Adrenal gland (tissue), 19 donors: ENCODE measurements at places on chromosomes 6 and 20. TPM values are rescaled to one million over a fixed set of nuclear protein-coding genes. Genes with fewer than 3 reads are reported as not detected.

The PPIL6 gene
- total RNA-seq: 0.79 TPM

The SLC17A3 gene
- total RNA-seq: 0.77 TPM

DNA sequence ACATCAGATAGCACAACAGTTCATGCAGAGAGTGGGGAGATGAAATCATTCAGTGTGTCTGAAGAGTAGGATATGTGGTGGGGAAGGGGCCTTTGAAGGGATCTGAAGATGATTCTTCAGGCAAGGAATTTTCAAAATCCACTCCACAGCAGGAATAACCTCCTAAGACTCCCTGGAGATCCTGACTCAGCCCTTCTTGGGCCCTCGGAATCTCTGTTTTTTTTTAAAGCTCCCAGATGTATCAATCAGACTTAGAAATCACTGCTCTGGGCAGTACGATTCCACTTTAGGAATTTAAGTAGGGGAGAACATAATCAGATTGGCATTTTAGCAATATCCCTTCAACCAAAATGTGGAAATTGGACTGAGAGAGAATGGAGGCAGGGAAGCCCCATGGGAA lies 55.5 kb downstream of the RIOK1 start:
- no peak for DNase-seq

DNA sequence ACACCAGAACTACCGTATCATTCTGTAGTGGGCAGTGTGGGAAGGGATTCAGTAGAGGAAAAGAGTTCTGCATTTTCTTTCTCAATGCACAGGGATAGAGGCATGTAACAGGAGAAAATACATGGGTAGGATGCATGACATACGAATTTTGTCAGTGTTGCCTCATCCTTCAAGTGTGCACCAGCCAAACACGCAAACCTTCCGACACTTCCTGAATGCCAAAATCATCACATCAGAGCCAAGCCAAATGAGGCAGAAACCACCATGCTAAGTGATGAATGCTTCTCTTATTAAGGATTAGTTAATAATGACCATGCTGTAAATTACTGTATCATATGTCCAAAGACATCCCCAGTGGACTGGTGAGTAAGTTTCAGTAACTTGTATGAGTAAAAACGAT lies 27.3 kb downstream of the RAMACL start:
- no peak for DNase-seq

- no peak for DNase-seq
These were observed 822.7 kb downstream of the GRIK2 start for GRCh38 chr6:102216232-102216631.

DNA sequence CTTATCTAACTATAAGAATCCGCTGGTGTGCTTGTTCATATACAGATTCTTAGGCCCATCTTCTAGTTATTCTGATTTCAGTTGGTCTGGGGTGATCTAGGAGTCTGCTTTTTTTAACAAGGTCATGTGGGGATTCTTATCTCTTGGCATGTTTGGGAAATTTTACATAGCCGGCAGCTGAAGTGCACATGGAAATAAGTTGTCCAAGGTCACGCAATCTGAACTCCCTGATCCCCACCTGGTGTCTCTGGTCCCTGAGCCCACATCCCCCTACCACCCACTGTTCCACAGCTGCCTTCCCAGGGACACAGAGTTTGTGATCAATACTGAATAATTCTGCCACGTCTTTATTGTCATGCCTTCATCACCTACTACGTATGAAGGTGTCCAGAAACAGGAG lies 90.8 kb downstream of the SSR1 start:
- DNase-seq: peak; percentile 48

The STX11 gene
- total RNA-seq: 14.7 TPM

DNA sequence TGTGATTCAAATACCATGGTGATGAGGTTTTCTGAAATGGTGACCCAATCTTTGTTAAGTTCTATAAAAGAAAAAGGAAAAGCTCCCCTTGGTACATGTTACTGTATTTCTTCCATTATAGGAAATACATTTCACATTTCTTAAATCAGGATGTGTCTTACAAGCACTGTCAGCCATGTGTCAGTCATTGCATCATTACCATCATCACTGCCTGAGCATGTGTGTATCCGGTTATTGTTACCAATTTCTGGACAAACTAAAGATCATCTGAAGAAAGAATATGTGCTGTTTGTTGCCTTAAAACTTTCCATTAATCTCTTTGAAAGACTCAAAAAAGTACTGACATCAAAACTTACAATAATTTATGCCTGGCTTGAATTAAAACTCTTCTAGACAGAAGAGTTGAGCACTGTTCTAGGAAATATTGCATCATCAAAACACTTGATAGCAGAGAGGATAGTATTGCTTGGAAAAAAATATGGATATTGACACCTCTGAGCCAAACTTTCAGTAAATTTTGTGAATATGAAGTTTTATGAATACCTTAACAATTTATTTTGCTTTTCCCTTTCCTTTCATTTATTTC lies 7.1 kb upstream of the TSPYL1 start:
- DNase-seq: no peak

DNA sequence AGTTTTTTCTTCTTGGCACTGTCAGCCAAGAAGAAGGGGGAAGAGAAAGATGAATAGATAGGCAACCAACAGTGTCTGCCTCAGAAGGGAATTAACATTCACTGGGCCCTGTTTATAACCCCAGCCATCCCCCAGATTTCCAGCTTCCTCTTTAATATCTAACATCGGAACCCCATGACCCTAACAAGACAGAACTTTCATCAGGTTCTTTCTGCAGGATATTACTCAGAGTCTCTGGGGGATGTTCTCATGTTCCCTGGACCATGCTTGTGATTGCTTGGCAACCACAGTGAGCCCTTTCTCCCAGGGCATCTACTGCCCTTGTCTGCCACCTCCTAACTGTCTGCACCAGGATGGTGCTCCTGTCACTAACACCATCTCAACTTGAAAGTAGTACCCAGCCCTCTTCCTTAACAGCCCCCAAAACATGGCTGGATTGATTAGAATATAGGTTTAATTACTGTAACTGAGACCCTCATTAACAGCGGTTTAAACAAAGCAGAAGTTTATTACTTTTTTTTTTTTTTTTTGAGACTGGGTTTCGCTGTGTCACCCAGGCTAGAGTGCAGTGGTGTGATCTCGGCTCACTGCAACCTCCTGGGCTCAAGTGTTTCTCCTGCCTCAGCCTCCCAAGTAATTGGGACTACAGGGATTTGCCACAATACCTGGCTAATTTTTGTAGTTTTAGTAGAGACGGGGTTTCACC lies 12.0 kb upstream of the PTPN1 start:
- DNase-seq: no peak

DNA sequence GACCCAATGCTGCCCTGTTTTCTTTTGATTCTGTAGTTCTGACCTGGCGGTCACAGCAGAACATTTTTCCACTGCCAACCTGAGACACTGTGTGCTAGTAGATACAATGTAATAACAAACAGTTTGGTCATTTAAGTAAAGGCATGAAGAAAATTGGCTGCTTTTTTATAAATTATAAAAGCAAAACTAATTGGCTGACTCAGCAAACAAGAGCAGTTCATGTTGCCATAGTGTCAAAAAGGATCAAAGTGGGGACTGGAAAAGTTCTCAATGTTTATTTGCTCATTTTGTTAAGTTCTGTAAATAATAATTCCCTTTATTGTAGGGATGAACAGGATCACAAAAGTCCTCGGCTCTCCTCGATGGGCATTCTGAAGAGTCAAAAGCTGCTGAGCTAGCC lies 599.5 kb downstream of the PKHD1 start:
- DNase-seq: no peak

DNA sequence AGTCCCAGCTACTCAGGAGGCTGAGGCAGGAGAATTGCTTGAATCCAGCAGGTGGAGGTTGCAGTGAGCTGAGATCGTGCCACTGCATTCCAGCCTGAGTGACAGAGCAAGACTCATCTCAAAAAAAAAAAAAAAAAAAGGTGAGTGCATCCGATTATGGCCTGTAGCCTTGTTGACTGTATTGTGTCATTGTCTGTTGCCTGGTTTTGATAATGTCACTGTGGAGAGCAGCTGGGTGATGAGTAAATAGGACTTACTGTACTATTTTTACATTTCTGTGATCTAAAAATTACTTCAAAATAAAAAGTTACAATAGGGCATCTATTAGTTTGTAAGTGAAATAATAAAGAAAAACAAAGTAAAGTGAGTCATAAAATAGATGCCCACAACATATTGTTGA lies 134.1 kb upstream of the SALL4 start:
- DNase-seq: no peak

The TFAP2A gene
- total RNA-seq: 0.84 TPM

DNA sequence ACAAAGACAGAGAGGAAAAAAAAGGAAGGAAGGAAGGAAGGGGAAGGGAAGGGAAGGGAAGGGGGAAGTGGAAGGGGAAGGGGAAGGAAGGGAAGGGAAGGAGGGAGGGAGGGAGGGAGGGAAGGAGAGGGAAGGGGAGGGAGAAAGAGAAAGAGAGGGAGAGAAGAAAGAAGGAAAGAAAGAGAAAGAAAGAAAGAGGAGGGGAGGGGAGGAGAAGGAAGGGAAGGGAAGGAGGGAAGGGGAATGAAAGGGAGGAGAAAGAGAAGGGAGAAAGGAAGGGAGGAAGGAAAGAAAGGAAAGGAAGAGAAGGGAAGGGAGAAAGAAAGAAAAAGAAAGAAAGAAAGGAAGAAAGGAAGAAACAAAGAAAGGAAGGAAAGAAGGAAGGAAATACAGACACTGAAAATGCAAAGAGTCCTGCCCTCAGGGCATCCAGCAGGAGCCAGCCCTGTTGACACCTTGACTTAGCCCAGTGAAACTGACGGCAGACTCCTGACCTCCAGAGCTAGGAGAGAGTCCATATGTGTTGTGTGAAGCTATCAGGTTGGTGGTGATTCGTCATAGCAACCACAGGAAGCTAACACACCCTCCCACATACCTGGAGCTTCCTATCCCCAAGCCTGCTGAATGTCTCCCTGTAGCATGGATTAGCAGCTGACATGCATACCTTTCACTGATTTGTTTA lies 58.7 kb upstream of the SULF2 start:
- no peak for DNase-seq

GRCh38 chr6:115948751-115949150 lies 111.9 kb downstream of the FRK start:
- no peak for DNase-seq

- no peak for DNase-seq
These were observed 255.8 kb upstream of the SASH1 start for GRCh38 chr6:148086843-148087242.

The DEFB114 gene
- not detected for total RNA-seq

- DNase-seq: no peak
These were observed 14.4 kb downstream of the JARID2 start for GRCh38 chr6:15260099-15260821.

The DEFB119 gene
- total RNA-seq: not detected

DNA sequence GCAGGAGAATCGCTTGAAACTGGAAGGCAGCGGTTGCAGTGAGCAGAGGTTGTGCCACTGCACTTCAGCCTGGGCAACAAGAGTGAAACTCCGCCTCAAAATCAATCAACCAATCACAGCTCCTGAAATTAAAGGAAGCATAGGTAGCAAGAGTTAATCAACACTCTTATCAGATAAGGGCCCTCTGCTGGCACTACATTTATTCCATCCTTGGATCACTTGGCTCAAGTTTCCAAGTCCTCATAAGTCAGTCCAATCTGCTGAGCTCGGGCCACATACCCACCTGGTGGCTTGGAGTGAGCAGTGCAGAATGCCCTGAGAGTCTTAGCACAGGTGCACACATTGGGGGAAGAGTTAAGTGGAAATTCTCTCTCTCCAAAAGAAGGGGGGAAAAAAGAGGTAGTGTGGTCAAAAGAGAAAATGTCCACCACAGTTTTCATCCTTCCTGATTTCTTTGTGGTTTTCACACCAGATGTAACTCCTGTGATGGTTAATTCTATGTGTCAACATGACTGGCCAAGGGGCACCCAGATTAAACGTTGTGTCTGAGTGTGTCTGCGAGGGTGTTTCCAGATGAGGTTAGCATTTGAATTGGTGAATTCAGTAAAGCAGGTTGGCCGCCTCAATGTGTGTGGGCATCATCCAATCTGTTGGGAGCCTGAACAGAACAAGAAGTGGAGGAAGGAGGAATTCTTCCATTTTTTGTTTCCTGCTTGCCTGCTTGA lies 14.2 kb upstream of the FAM8A1 start:
- no peak for DNase-seq

DNA sequence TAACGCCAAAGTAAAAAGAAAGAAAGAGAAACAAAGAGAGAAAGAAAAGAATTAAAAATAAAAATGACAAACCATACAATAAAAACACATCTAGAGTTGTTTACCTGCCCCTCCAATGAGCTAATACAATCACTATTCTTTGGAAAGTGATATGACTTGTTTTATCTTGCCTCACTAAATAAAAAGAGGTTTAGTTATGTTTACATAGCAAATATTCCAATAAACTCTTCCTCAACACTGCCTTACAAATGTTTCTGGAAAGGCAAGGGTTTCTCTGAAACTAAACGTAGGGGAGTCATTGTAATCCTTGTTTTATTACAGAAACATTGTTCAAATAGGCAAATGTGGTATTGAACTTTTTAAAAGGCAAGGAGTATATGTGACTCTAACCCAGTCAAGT lies 396.2 kb downstream of the EPM2A start:
- no peak for DNase-seq

- DNase-seq: no peak
These were observed 41.9 kb upstream of the NR2E1 start for GRCh38 chr6:108123946-108124345.

GRCh38 chr6:64289931-64290330 lies 654.3 kb downstream of the PHF3 start:
- no peak for DNase-seq

- no peak for DNase-seq
These were observed 29.2 kb downstream of the CDH22 start for GRCh38 chr20:46279103-46279502.

The GCM1 gene
- total RNA-seq: not detected

The FAM209B gene
- total RNA-seq: 0.43 TPM

GRCh38 chr20:2771631-2772080 lies 28.8 kb downstream of the CPXM1 start:
- no peak for DNase-seq

- no peak for DNase-seq
These were observed 698.8 kb downstream of the DOK5 start for GRCh38 chr20:55174172-55174571.

GRCh38 chr6:150876598-150876997 lies 11.1 kb downstream of the MTHFD1L start:
- no peak for DNase-seq

GRCh38 chr6:35382015-35382414 lies 39.7 kb downstream of the PPARD start:
- DNase-seq: no peak
